GM10248 (cell line): ENCODE measurements at places on chromosomes 12 and 14.

GRCh38 chr14:56702515-56702914 lies 107.8 kb downstream of the OTX2 start:
- no peak for DNase-seq

DNA sequence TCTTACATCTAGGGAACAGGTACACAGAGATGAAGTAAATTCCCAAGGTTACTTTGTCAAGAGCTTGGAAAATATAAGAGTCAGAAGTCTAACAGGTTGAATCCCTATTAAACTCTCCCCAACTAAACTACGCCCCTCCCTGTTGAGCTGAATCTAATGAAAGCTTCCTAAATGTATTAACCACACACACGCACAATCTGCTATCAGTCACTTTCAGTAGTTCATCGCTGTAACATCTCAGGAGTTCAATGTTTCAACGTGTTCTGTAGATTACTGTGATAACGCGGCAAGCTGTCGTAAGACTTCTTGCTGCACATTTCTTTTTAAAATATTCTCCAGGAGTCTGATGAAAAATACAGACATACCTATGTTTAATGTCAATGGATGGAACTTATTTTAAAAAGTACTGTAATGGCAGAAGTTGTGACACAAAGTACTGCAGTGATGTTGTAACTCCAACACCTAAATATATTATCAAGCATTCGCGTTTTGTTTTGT lies 612 bp upstream of the SLC25A3 start:
- DNase-seq: no peak

DNA sequence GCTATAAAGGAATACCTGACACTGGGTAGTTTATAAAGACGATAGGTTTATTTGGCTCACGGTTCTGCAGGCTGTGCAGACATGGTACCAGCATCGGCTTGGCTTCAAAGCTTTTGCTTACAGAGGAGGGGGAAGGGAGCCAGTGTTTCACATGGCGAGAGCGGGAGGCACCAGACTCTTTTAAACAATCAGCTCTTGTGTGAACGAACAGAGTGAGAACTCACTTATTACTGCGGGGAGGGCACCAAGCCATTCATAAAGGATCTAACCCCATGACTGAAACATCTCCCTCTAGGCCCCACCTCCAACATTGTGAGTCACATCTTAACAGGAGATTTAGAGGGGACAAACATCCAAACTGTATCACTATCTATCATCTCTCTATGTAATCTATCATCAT lies 227.4 kb downstream of the TMEM132D start:
- no peak for DNase-seq

- DNase-seq: no peak
These were observed 298.6 kb downstream of the PDZRN4 start for GRCh38 chr12:41486718-41487117.

DNA sequence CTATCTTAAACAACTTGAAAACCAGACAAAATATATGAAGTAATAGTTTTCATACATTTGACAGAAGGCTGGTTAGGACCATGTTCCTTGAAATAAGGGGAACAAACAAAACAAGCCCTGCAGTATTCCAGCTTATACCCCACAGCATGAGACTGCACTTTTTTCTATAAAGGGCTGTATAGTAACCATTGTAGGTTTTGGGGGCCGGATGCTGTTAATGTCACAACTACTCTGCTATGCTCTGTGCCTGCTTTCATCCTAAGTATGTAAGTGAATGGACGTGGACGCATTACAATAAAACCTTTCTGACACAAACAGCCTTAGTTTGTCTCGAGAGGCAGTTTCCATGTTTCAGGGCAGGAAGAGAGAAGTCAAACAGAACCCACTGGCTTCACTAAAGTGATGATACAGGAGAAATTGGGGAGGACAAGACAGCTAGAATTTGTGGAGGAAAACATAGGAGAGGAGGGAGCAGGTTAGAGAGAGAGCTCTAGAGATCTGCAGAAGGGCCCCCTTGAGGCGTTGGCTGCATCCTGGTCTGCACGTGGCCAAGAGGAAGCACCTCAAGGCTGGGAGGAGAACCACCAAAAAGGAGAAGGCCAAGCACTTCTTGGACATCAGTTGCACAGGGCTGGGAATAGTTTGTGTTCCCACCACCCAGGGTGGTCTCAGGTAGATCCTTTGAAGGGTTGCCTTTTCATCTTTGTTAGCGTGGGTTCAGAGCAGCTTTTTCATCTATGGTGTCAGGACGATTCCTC lies 63.7 kb downstream of the TRAF3 start:
- DNase-seq: no peak

- no peak for DNase-seq
These were observed 8.1 kb downstream of the RFLNA start for GRCh38 chr12:124302807-124303578.
